ENCODE measurements at places on chromosomes 1 and 21. TPM values are rescaled to one million over a fixed set of nuclear protein-coding genes. Genes with fewer than 3 reads are reported as not detected.

The SEMA6C gene
- total RNA-seq: 10.1 TPM

- DNase-seq: no peak
These were observed 21.0 kb upstream of the ARTN start for GRCh38 chr1:43912607-43913006.

DNA sequence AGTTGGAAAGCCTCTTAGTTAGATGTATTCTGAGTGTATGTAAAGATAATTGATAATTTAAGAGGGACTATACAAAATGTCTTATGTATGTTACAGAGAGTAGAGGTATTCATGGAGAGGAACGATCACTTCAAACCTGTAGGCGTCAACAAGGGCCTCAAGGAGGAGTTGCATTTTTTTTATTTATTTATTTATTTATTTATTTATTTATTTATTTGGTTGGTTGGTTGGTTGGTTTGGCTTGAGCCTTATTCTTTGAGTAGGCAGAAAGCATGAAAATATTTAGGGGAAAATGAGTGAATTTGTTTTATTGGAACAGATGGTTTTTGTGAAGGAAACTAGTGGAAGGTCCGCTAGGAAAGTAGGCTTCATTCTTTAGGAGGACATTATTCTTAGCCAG, 8.5 kb downstream of the ANGPTL1 start:
- no peak for DNase-seq

GRCh38 chr21:17900281-17900989, 81.3 kb upstream of the C21orf91 start:
- no peak for DNase-seq

- no peak for DNase-seq
These were observed 21.6 kb downstream of the MAPKAPK2 start for GRCh38 chr1:206706298-206706791.

GRCh38 chr1:19468397-19468956, 16.9 kb downstream of the CAPZB start:
- peak; percentile 75 for DNase-seq

DNA sequence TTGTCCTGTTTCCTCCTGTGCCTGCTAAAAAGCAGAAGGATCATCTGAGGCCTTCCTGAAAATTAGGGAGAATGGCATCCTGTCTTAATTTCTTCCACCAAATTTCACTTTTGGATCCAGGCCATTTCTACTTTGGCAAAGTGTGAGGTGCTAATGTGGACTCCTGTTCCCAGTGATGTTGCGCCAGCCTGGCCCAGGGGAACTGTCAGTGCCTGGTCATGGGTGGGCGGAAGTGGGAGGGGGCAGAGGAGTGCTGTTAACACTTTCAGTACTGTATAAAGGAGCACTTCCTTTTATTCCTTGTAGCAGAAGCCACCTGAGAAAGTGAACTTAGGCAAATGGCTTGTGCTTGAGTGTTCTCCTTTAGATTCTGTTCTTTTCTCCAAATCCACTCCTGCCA, 19.9 kb downstream of the ELAPOR1 start:
- DNase-seq: no peak

The AMY1B gene
- 0.45 TPM for total RNA-seq

GRCh38 chr1:190175320-190175719, 302.3 kb downstream of the BRINP3 start:
- no peak for DNase-seq

GRCh38 chr1:16321176-16321867, 31.0 kb downstream of the FBXO42 start:
- DNase-seq: no peak

The CFHR2 gene
- not detected for total RNA-seq

The CLEC20A gene
- total RNA-seq: not detected

The TPTE gene
- total RNA-seq: not detected

- no peak for DNase-seq
These were observed 54.7 kb downstream of the RBM11 start for GRCh38 chr21:14270631-14271030.

GRCh38 chr1:241440904-241441303, 78.7 kb downstream of the FH start:
- DNase-seq: no peak

- peak; percentile 44 for DNase-seq
These were observed 543 bp downstream of the ABCB10 start for GRCh38 chr1:229557913-229558414.

- DNase-seq: peak; percentile 64
These were observed 3.9 kb downstream of the GALE start for GRCh38 chr1:23796466-23797271.

- DNase-seq: no peak
These were observed 461.7 kb downstream of the PTPRU start for GRCh38 chr1:29698033-29698432.

The ECM1 gene
- 4.0 TPM for total RNA-seq

DNA sequence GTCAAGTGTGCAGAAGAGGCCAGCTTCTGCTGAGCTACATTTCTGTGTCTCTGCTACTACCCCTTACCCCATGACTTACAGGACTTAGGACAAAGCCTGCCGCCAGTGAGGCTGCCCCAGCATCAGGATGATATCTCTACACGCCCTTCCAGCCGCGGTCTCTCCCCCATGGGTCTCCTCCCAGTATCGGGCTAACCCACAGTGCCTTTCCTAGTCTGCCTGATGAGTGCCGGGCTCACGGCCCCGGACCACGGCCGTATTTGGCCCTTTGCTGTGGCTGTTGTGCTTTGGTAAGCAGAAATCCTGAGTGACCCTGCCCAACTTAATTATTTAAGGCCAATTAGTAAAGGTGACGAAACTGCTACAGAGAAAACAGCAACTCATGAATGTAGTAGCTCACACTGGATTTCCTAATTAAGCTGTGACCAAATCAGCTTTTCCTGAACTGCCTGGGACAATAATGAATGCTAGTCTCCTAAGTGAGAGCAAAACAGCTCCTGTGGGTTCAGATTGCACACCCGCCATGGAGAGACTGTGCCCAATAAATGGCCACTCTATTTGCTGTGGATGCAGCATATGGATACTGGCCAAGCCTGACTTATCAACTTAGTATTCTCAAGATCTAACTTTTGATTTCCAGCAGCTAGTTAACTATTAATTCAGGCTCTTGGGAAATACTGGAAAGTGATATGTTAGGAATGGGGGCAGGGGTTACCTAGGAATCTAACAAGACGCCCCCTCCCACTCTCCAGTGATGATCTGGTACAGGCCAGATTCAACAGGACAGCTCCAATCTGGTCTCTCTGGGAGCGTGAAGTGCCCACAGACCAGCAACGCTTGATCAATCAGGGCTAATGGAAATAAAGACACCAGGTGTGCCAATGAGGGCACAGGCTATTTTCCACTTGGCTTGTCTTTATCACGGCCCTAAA, 123.3 kb upstream of the IFFO2 start:
- DNase-seq: peak; percentile 53

- DNase-seq: no peak
These were observed 55.8 kb upstream of the GPR88 start for GRCh38 chr1:100482167-100482566.

The RPE65 gene
- total RNA-seq: not detected

The RAP1GAP gene
- 22.3 TPM for total RNA-seq

DNA sequence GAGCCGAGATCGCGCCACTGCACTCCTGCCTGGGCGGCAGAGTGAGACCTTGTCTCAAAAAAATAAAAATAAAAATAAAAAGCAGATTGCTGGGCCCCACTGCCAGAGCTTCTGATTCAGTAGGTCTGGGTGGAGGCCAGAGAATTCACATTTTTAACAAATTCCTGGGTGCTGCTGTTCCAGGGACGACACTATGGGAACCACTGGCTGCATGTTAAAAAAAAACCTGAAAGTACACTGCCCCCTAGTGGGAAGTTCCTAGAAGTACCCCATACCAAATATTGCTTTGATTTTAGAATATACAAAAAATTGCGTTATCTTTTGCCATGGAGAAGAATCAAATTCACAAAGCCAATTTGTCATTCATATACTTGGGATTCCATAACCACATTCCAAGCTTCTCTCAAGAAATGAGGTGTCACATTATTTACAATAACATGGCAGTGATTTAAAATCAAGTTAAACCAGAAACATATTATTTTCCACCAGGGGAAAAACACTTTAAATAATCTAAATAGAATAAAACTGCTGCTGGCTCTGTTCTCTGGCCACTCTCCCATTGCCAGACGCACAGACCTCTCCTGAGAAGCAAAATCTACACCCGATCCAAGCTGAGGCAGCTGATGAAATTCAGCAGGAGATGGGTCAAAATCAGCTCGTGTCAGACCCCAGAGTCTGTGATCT, 27.4 kb downstream of the SYF2 start:
- peak; percentile 77 for DNase-seq

- no peak for DNase-seq
These were observed 74.7 kb upstream of the BACH1 start for GRCh38 chr21:29224006-29224405.

DNA sequence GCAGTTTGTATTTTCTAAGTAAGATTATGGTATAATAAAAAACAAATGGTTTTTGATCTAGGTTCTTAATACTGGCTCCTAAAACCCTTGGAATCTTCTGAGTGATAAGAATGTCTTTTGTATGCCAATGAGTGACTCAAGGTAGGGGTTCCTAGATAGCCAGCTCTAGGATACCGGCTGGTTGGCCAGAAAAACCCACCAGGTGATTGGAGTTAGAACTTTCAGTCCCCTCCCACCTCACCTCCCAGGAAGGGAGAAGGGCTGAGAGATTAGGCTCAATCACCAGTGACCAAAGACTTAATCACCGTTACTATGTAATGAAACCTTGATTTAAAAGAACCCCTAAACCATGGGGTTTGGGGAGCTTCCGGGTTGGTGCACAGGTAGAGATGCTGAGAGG, 8.7 kb upstream of the BRDT start:
- DNase-seq: no peak

The KRTAP10-5 gene
- not detected for total RNA-seq

GRCh38 chr21:45573452-45574035, 31.3 kb upstream of the SLC19A1 start:
- no peak for DNase-seq

GRCh38 chr1:34188418-34188817, 11.7 kb downstream of the C1orf94 start:
- DNase-seq: peak; percentile 3

The SPRR3 gene
- 3.1 TPM for total RNA-seq

The KRTAP22-1 gene
- not detected for total RNA-seq

GRCh38 chr1:160022330-160023310, 9.2 kb downstream of the PIGM start:
- DNase-seq: no peak

- DNase-seq: no peak
These were observed 44.0 kb downstream of the ACP6 start for GRCh38 chr1:147626291-147626690.

DNA sequence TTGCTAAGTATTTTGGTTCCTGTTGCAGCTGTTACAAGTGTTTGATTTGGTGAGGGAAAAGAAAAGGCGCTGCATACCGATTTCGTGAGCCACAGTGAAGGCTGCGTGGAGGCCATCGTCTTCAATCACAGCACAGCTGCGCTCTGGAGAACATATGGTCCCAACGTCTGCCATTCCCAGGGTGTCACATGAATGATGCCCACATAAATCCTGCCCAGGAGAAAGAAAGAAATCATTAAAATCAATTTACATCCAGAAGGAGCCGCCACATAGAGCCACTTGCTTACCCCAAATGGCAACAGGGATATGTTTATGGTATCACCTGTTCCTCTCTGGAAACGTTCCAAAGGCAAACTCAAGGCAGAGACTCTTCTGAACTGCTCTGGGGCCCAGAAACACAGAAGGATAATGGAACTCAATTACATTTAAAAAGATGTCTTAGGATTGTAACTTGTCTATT, 12.2 kb downstream of the ADAMTS5 start:
- no peak for DNase-seq

The TNFRSF8 gene
- not detected for total RNA-seq

DNA sequence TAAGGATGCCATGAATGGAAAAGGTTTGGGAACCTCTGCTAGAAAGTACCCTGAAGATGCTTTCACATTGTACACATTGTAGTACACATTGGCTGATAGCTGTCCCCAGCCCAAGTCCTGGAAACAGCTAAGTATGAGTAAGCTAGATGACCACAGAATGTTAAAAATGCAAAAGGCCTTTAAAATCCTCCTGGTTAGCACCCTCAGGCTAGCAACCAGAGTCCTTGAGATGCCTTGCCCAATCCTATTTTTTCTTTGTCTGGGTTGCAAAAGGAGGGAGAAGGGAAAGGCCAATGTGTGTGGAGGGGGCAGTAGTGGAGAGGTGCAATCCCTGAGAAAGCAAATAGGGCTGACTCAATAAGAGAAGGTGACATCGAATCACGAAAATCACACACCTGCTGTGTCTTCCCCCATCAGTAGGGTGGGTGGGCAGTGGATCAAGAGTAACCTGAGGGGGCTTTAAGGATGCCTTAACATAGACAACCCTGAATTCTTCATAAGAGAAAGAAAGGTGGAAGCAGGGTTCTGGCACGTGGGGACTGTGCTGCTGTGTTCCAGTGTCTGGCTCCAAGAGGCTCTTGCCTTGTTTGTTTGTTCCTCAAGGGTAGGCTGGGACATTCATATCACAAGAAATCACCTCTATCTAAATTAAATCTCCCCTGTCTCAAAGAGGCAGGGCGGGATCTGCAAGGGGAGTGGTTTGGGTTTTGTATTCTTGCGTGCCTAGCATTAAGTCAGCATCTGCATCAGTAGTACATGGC, 266.2 kb upstream of the PLXNA2 start:
- DNase-seq: no peak

- no peak for DNase-seq
These were observed 6.4 kb downstream of the NES start for GRCh38 chr1:156670791-156671190.

The RCAN1 gene
- 46.4 TPM for total RNA-seq

The SH2D1B gene
- not detected for total RNA-seq

DNA sequence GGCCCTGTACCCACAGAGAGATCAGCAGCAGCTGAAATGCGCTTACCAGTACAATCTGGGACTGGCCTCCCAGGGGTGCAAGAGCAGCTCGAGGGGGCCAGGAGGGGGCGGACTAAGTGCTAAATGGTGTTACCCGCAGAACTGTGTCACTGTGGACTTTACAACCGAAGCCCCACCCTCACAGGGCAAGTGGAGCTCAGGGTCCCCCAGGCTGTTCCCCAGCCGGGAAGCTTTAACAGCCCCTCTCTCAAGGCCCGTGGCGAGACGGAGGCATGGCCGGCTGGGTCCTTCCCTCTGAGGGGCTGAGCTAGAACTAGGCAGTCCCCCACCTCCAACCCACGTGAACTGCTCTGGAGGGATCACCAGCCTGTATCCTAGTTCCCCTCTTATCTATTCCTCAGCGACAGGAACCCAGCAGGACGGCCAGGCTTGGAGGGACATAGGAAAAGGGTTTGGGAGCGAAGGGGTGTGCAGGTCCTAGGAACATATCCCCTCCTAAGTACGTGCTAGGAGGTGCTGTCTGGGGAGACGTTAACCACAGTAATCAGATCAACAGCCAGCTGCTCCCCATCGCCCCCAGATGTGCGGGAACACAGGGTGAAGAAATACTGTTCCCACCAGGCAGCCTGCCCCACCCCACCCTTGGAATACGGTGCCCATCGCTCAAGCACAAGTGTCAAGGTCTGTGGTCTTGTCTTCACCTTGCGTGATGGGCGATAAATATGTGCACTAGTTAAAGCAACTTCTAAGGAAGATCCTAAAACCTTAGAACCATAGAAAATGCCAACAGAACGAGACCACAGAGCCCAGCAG, 24.4 kb downstream of the ZBTB17 start:
- no peak for DNase-seq

The PLPPR4 gene
- not detected for total RNA-seq

GRCh38 chr1:157155658-157156057, 17.5 kb upstream of the ETV3 start:
- DNase-seq: no peak

GRCh38 chr1:196567238-196567637, 41.0 kb downstream of the KCNT2 start:
- DNase-seq: no peak
